ENCODE measurements at places on chromosomes 11 and 22.

GRCh38 chr11:9076661-9077060 is 14.7 kb downstream of the SCUBE2 start:
- DNase-seq, result no peak

- no peak for DNase-seq
Measured at GRCh38 chr11:44661311-44661717, 65.4 kb upstream of the TSPAN18 start.

DNA sequence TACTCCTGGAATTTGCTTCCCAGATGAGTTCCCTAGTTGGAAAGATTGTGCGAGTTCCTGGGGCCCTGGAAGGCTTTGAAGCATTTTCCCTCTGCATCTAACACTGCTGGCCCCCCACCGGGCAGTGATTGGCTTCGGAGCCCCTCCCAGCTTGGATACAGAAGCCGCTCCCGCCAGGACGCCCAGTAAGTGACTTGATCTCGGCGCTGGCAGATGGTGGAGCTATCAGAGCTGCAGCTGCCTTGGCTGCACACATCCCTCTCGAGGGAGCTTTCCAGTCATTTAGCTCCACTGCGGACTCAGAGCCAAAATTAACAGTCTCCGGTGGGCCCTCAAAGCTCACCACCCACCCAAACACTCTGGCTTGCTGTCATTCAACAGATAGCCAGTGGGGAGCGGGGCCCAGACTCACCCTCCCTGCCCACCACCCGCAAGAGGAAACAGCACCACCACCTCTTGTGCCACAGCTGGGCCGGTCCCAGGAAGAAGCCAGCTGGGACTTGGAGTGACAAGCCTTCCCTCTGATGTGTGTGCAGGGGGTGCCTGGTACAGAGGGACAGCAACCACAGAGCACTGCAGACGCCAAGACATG is 162.3 kb downstream of the TRIM29 start:
- DNase-seq, result peak; percentile 31

DNA sequence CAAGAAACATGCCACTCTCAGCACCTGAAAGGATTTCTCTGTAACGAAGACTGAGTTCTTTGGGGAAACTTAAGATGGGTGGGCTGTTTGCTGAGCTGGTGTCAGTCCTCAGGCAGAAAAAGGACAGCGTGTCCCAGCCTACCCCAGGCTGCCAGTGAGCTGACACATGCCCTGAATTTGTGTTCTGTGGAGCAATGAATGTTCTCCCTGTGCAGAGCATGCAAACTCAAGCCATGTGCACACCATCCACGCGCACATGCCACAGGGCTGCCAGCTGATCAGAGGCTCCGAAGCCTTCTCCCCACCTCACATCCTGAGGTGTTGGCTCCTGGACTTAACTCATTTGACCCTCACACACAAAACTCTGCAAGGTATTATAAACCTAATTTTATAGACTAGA is 104.9 kb downstream of the KCNC1 start:
- DNase-seq, result no peak

GRCh38 chr11:111347723-111348115 is 31.4 kb downstream of the POU2AF1 start:
- no peak for DNase-seq

GRCh38 chr11:134640971-134641968 is 229.2 kb upstream of the B3GAT1 start:
- DNase-seq, result no peak

GRCh38 chr11:17230867-17231851 is 23.4 kb upstream of the PIK3C2A start:
- no peak for DNase-seq

DNA sequence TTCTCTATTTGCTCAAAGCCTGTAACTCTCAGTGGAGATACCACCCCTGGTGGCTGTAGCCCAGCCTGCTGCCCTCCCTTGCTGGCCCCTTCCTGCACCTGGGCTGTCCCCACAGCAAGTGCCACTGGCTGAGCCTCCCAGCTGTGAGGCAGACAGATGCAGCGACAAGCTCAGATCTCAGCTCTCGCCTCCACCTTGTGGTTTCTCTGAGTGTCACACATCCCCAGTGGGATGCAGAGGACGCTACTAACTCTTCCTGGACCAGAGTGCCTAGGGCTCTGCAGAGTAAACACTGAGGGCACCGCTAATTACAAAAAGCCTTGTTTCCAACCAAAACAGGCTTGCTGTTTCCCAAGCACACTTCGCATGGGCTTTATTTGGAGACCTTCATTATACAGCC is 8.9 kb downstream of the YPEL1 start:
- DNase-seq, result no peak

DNA sequence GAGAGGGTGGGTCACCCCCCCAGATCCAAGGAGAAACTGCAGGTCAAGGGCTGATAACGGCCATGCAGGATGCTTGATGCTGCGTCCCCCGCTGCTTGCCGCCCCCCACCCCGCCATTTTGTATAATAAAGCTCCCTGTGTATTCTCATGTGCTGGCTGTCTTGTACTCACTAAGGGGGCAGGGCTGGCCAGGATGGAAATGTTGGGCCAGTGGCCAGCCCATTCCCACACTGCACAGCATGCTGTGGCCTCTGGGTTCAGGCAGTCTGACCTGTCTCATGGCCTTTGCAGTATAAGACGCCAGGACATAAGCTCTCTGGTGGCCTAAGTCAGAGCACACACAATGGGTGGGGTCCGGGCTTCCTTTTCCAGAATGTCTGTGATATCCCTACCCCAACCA is 421 bp upstream of the PRR33 start:
- DNase-seq, result no peak

GRCh38 chr11:12003336-12003735 is 5.1 kb downstream of the DKK3 start:
- no peak for DNase-seq

DNA sequence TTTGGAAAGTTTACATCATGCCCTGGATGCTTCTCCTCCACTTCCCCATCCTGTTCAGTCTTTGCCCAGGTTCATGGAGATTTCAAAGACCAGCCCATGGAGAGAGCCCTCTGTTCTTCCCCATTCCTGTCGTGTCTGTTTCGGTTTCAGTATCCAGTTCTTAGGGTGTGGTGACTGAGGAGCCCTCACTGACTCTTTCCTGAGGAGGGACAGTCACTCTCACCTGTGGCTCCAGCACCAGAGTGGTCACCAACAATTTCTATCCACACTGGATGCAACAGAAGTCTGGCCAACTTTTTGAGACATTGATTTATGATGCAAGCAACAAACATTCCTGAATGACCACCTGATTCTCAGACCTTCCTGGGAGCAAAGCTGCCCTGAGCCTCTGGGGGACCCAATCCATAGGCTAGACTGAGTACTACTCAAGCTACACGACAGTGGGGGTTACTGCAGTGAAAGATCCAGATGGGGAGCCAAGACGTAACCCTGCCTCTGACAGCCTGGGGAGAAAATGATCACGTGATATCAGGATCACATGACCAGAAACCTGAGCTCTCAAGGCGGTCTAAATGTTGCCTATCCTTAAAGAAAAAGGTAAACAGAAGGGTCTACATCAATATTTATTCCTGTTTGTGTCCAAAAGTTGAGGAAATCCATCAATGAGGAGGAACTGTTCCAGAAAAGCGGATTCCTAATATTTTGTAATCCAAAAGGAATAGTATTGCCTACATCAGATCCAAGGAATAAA is 76.2 kb upstream of the VPREB1 start:
- DNase-seq, result peak; percentile 30

DNA sequence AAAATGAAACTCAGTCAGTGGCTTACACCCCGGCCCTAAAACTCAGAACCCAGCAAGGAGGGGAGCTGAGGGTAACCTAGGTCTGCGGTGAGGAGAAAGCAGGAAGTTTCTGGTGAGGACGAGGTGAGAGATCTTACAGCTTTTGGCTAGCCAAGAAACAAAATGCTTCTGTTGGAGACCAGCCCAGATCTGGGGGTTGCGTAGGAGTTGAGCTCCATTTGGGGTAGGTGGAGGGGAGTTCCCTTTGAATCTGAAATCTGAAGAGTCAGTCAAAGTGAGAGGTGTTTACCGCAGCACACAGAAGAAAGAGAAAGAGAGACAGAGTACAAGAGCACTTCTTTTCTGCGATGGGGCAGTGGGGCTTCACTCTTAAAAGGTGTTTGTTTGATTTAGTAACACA is 29.6 kb downstream of the EHF start:
- DNase-seq, result no peak

DNA sequence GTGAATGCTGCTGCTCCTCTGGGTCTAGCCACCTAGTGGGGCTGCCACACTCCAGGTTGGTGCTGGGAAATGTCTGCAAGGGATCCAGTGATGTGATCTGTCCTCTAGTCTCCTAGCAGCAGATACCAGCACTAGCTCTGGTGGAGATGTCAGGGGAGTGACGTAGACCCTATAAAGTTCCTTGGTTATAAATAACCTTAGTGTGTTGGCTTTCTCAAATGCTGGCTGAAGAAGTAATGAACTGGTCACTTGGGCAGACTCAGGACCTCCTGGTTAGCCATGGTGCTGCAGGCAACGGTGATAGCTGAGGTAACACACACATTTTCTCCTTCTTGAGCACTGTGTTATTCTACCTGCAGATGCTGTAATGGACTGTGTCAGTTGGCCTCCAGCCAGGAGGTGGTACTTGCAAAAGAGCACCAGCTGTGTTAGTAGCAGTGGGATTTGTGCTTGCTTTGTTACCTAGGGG is 35.5 kb downstream of the BBOX1 start:
- DNase-seq, result peak; percentile 48

GRCh38 chr11:131666006-131666405 is 295.6 kb downstream of the NTM start:
- no peak for DNase-seq

DNA sequence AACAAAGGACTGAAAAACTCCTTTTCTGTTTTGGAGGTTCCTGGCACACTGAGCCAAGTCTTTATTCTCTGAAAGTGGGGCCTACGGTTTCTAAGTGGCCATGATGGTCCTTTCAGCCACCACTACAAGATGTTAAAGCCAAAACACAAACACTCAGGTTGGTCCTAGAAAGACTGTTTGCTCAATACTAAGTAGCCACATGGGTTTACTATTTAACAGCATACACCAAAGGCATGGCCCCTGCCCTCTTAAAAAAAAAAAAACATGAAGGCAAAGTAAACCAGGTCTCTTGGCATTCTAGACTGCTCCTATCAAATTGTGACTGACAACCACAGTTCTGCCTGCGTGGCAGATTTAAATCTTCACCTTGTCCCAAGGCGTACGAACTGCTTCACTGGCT is 123.6 kb upstream of the BID start:
- no peak for DNase-seq

- no peak for DNase-seq
Measured at GRCh38 chr11:6414874-6415328, 4.0 kb downstream of the APBB1 start.

DNA sequence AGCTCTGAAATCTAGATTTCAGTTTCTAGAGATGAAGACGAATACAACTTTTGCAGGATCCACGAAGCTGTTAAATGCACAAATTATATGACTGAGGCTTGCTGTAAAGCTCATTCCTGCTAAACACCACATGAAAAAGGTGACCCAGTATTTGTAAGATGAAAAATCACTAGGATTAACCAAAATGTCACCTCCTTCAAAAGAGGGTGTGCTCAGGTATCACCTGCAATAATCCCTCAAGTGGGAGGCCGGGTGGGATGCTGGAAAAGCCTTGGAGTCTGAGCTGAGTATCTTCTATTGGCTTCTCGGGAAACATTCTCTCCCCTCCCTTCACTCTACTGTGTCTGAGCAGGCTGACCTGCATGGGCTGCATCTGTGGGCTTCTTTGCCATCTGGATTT is 195.8 kb downstream of the NELL1 start:
- no peak for DNase-seq
